C1 segment of cervical spinal cord (tissue), 14 donors: ENCODE measurements at places on chromosomes 12 and 14.

- DNase-seq = no peak
Observed at GRCh38 chr12:75478116-75478794, 2.3 kb upstream of the GLIPR1 start.

GRCh38 chr12:117013726-117014125 is 85.5 kb downstream of the TESC start:
- DNase-seq = no peak

GRCh38 chr14:68145539-68145938 is 326.0 kb downstream of the RAD51B start:
- no peak for DNase-seq

DNA sequence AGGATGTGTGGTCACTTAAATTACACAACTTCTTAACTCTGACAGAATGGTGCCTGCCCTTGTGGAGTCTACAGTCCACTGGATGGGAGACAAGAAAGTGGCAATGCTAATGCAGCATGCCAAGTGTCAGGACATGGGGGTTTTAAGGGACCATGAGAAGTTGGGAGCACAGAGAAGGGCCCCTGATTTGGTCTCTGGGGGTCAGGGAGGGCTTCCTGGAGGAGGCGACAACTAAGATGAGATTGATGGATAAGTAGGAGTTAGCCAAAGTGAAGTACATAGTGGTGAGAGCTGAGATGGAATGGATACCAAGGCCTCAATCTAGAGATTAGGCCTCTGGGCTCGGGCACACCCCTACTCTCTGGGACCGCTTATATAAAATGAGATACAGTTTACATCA is 236.7 kb downstream of the CHST11 start:
- no peak for DNase-seq

GRCh38 chr14:53591816-53592215 is 364.8 kb downstream of the BMP4 start:
- no peak for DNase-seq

GRCh38 chr12:79374545-79374944 is 316.2 kb downstream of the PAWR start:
- no peak for DNase-seq

DNA sequence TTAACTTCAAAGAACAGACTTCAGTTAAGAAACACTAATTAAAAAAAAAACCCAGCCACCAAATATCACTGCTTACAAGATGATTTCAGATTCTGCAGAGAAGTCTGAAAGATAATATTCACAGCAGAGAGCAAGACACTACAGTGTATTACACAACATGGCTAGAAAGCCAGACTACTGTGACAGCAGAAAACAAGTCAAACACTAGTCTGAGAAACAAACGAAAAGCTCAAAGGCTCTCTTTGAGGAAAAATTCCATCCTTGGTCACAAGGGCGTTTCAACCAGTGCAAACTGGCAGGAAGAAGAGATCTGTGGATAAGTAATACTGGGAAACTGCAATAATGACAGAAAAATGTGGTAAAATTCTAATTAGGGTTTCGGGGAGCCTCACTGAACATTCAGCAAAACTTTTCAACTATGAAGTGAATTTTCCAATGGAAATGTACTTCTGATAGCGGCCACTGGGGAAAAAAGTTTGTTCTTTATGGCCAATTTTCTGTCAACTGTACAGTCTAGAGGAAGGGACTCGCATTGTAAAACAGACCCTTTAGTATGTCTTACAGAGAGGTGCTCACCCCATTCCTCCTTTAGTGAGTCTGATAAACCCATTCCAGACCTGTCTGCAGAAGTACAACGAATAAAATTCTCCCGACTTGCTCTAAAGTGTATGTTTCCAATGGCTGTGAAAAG is 50.4 kb downstream of the ACADS start:
- DNase-seq = no peak

GRCh38 chr14:39984323-39984722 is 552.1 kb upstream of the FBXO33 start:
- DNase-seq = no peak

GRCh38 chr14:85336817-85337216 is 193.1 kb upstream of the FLRT2 start:
- no peak for DNase-seq

DNA sequence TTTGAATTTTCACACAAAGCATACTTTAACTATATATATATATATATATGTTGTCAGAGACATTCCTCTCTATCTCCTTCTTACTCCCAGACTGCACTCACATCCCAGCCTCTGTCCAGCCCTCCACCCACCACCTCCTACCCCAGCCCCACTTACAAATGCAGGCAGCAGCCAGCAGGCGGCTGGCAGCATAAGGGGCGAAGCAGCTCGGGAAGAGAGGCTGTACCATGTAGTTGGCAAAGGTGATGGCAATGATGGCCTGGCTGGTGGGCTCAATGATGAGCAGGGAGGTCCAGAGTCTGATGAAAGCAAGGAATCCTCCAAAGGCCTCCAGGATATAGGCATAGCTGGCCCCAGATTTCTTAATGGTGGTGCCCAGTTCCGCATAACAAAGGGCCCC is 2.5 kb downstream of the SLC7A7 start:
- no peak for DNase-seq

- no peak for DNase-seq
Observed at GRCh38 chr12:21471294-21471693, 30.1 kb downstream of the RECQL start.

DNA sequence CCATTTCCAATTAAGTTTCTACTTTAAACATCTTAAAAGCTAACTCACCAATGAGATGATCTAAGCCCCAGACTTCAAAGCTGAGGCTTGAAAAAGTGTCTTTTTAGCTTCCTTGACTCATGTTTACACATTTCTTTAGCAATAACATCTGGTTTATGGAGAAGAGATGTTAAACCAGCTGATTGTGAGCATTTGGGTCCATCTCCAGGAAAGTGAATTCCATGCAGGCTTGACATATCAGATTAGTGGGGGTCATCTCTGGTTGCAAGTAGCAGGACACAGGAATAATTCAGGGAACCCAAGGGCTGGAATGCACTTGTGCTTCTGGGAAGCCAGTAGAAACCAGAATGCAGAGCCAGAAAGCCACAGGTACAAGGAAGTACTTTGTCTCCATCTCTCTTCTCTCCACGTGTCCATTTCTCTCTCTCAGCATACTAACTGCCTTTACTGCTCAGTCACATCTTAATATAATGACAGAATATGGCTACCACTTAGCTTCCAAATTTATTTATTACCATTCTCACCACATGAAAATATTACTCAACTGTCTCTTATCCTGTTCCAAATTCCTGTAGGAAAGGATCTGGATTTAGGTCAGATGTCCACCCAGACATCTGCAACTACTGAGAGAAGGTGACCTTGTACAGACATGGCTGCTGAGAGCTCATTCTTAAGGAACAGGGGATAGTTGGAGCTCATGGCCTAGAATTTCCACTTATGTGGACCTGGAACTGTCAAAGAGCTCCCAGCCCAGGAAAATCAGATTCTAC is 104.4 kb downstream of the SCN8A start:
- no peak for DNase-seq

DNA sequence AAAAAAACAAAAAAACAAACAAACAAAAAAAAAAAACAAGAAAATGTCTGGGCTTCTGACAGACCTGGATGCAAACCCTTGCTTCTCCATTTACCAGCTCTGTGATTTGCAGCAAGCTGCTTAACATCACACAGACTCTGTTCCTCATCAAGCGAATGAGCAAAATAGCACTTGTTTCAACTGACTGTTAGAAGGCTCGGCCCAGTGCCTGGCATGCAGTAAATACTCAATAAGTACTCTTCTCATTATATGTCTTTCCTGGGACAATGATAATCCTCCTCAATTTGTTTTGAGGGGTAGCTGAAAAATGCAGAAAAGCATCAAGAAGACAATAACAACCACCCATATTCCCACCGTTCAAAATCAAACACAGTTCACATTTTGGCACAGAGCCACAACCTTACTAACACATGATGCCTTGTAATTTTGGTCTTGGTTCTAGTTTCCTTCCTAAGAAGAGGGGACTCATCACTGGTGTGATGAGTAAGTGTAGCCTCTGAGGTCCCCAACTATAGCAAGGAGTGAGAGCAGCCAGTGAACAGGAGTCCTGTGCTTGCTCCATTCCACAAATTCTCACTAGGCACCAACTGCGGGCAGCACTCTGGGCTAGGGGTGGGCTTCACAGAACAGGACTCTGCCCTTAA is 60.4 kb downstream of the TTC7B start:
- DNase-seq = no peak

- DNase-seq = no peak
Observed at GRCh38 chr12:91111366-91112325, at the start of gene LUM. TSS of gene LUM (minus strand) at chr12:91111494. CDS start at chr12:91108979, 2,515 bp downstream.

- no peak for DNase-seq
Observed at GRCh38 chr12:113674302-113674701, 202.6 kb upstream of the LHX5 start.

GRCh38 chr12:130526813-130527212 is 189.1 kb downstream of the PIWIL1 start:
- no peak for DNase-seq

- DNase-seq = no peak
Observed at GRCh38 chr12:48966177-48966895, 5.2 kb downstream of the WNT10B start.

DNA sequence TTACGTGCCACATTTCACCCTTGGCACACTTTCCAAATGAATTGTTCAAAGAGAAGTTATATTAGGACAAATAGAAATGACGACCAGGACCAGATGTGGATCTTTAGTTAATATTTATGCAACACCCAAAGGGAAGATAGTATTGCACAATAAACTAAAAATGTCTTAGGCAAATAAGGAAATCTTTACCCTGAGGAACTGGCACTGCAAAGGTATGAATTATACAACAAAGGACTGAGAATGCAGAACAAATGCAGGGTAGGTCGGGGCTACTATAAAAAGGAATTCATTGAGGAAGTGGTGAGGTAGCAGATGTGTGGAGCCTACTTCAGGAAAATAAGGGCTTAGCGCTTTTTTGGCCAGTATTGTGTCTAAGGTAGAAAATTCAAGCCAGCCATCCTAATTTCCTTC is 3.9 kb upstream of the TMTC2 start:
- DNase-seq = no peak

- no peak for DNase-seq
Observed at GRCh38 chr14:101819251-101819990, 57.9 kb downstream of the PPP2R5C start.

GRCh38 chr12:110957652-110958051 is 37.3 kb upstream of the MYL2 start:
- no peak for DNase-seq

DNA sequence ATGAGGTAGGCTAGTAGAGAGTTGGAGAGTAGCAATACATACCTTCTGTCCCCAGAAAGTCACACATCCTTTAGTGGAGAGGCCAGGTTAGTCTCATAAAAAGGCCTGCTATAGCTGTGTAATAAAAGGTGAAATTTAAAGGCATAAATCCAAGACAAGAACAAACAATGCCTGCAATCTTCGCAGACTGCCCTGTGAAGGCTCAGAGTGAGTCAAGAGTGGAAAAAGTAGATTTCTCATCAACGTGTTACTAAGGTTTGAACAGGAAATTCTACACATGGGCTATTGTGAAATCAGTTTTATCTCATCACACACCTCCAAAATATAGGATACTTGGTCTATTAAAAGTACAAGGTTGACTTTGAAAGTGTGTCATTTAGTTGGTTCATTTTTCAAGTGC is at the start of gene KLRC1:
KLRC1 (minus strand) TSS at position 222 of the 400 bp plus-strand sequence. CDS start 2,221 bp downstream, outside the sequence.
- DNase-seq = no peak

- DNase-seq = no peak
Observed at GRCh38 chr12:75099210-75099609, 110.4 kb downstream of the KCNC2 start.

GRCh38 chr12:93571365-93571924 is 1.0 kb upstream of the SOCS2 start:
- peak; percentile 60 for DNase-seq

- DNase-seq = no peak
Observed at GRCh38 chr12:132954471-132955048, 1.5 kb downstream of the ZNF605 start.
